ENCODE measurements at places on chromosomes 6 and 20.
A peak's percentile ranks its signal among the peaks of the same experiment; 100 is the strongest.

- DNase-seq = no peak
Observed at GRCh38 chr6:75290136-75290945, 5.7 kb upstream of the TMEM30A start.

- no peak for DNase-seq
Observed at GRCh38 chr6:36735110-36736071, 37.8 kb downstream of the RAB44 start.

GRCh38 chr6:31948753-31949413 lies 3.0 kb downstream of the CFB start:
- DNase-seq = no peak

GRCh38 chr20:11906626-11907480 lies 10.8 kb upstream of the BTBD3 start:
- DNase-seq = peak; percentile 60

DNA sequence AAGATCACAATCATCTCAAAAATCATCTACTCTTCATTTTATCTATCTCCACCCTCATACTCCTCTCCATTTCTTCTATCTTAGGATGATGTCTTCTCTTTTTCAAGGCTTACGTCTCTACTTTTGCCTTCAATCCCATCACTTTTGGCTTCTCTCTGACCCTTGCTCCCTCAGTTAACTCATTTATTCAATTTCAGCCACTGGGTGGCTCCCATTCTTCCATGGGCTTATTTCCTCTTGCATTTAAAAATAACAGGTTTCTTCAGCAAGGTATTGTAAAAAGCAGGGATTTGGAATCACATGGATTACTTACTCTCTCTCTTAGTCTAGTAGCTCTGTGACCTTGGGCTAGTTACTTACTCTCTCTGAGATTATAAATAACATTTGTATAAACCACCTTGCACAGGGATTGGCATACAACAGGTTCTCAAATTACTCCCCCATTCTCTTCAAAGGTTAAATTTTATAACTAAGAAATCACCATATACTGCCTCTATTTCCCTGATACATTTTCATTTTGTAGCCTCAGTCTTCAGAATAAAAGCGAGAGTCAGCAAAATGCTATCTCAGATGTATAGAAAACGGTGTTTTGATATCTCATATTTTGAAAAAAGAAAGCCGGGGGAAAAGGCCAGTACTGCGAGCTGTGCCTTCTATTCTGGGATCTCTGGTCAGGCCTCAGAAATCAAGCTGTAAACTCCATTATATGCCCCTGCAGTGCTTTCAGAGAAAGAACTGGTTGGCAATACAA lies 5.5 kb downstream of the ZSCAN12 start:
- DNase-seq = no peak

DNA sequence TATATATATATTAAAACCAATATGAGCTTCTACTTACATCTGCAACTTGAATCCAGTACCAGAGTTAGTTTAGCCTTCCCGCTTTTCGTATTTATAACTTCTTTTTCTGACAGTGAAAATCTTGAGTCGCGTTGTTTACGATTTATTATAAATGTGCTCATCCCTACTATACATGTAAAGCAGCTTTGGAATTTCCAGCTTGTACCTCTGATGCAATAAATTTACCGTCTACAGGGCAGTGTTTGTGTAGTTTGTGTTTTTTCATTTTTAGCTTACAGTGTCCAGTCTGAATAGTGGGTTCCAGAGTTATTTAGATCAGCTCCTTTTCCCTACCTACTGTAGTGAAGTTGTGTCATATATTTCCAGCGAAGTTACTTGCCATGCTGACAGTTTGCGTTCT lies 66.3 kb downstream of the TIAM2 start:
- DNase-seq = no peak

DNA sequence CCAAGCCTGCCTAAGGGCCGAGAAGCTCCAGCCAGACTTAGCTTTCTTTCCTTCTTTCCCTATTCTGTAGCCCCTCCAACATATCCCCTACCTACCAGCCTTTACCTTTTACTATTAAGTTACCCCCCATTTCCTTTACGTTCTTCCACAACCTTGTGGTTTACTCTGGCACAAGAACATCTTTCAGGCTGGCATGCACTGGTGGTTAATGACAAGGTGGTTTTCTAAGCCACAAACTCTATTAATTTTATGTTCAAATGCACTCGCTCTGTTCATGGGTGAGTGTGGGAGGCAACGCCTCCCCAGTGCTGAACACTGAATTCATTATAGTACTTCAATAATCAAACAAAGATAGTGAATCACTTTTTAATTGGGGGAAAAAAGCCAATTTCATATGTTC lies 64.4 kb downstream of the TRERF1 start:
- no peak for DNase-seq

GRCh38 chr20:7980332-7981046 lies 39.1 kb downstream of the TMX4 start:
- peak; percentile 52 for DNase-seq

DNA sequence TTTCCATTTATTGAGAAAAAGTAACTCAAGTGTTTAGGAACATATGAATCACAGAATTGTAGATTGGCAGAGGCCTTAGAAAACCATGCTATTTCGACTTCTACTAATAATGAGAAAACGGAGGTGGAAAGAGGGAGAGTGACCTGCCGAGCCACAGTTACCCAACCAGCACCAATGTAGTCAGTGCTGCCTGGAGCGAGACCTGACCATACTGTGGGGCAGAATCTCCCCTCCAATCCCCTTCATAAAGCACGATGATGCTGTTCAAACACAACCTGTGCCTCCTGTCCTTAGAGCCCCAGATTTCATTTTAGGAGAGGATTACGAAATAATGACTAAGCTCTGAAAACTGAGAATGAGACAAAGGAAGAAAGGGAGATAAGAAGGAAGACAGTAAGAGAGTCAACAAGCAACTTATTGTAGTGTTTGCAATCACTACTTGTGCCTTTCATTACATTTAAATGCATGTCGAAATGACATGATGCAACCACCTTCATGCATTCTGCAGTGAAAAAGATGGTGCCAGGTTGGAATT lies 70.6 kb downstream of the ATXN1 start:
- DNase-seq = no peak

DNA sequence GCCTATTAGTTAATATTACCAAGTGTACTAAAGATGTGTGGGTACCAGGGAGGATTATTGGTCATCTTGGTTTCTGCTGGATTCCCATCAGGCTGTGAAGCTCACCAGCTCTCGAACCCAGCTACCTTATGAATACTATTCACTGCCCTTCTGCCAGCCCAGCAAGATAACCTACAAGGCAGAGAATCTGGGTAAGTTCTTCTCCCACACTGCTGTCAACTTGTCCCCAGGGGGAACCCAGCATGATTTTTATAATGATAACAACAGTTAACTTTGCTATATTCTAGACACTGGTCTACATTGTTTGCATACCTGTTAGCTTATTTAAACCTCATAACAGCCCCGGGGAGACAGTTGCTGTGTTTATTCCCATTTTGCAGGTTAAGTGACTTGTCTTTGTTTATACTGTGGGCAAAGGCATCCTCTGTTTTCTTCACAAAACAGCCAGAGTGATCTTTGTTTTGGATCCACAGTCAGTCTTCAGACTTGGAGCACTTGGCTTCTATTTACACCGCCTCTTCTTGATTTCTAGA lies 26.5 kb downstream of the TM9SF4 start:
- DNase-seq = no peak

DNA sequence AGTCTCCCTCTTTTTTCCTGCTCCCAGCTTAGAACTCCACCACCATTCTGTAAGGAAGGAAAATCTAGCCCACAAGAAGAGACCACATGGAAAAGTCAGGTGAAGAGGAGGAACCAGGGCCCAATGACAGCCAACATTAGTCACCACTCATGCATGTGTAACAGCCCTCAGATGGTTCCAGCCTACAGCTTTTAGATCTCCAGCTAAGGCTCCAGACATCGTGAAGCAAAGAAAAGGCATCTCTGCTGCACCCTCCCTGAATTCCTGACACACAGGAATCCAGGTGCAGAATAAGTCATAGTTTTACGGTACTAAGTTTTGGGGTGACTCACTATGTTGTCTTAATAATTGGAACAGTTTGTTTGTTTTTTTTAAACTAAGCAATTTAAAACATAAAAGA lies 25.5 kb downstream of the DCDC2 start:
- DNase-seq = no peak

GRCh38 chr6:109867009-109867969 lies 110.8 kb upstream of the GPR6 start:
- no peak for DNase-seq

- DNase-seq = no peak
Observed at GRCh38 chr20:41664584-41664983, 46.4 kb upstream of the CHD6 start.

DNA sequence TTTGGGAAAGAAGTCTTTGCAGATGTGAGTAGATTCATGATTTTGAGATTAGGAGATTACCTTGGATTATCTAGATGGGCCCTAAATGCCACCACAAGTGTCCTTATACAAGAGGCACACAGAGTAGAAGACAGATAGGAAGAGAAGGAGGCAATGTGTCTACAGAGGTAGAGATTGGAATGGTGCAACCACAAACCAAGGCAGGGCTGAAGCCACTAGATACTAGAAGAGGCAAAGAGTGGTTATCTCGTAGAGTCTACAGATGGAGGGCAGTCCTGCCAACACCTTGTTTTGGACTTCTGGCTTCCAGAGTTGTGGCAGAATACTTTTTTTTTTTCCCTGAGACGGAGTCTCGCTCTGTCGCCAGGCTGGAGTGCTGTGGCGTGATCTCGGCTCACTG lies 138.3 kb upstream of the AKIRIN2 start:
- no peak for DNase-seq

GRCh38 chr6:40353197-40353966 lies 233.8 kb downstream of the LRFN2 start:
- no peak for DNase-seq

DNA sequence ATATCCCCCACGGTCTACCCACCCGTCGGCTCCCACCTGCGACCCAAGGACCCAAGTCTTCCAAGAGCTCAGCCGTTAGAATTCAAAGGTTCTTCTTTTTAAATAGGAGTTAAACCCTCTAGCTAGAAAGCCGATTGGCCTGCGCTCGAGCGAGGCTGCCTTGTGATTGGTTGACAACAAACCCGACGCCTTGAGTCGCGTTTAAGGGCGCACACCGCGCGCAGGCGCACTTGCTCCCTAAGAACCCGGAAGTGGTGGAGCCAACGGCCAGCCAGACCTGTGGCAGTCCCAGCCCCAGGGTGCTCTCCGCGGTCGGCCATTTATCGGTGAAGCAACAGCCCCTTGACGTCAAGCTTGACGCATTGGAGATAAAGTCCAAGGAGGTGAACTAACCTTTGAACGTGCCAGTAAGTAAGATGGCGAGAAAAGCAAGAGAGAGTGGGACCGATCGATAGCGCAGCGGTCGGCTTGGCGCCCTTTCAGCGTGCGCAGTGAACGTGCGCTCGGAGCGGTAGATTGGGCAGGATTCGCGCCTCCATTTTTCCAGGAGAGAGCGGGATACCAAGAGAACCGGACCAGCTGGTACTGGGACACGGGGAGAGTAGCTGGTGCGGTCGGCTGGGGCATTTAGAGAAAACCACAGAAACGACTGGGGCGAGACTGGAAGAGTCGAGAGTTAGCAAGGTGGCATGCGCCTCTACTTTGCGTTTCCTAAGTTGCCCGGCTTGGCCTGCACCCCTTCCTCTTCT lies at the start of the genes AURKA and CSTF1:
TSS of gene AURKA (minus strand) at position 84 of the 749 bp plus-strand sequence. CDS start 4,018 bp downstream, outside the sequence.
TSS of gene CSTF1 (plus strand) at position 514 of the 749 bp plus-strand sequence. CDS start 2,908 bp downstream, outside the sequence.
- peak; percentile 97 for DNase-seq

GRCh38 chr6:31586599-31587281 lies 663 bp downstream of the LST1 start:
- DNase-seq = no peak

DNA sequence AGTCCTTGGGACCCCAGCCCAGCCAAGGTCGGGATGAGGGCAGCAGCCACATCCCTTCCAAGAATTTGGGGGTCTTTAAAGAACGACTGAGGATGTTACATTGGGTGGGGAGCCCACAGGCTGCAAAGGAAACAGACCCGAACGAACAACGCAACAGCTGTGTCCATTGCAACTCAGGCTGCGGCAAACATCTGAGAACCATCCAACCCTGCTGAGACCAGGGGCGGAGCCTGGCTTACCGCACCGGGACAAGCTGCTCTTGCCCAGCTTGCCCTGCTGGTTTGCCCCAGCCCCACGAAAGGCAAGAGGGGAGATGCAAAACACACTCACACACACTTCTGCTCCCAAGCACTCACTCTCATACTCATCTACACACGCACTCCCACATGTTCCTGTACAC lies 21.5 kb upstream of the TAF4 start:
- DNase-seq = no peak

GRCh38 chr20:8718279-8718678 lies 350.6 kb upstream of the PLCB4 start:
- no peak for DNase-seq

GRCh38 chr6:43997345-43997677 lies 129.9 kb downstream of the MRPL14 start:
- DNase-seq = no peak

- no peak for DNase-seq
Observed at GRCh38 chr6:100673641-100674040, 207.5 kb downstream of the ASCC3 start.

- no peak for DNase-seq
Observed at GRCh38 chr20:15012566-15012965, 675.2 kb upstream of the FLRT3 start.

GRCh38 chr6:1238040-1238439 lies 73.9 kb upstream of the FOXQ1 start:
- no peak for DNase-seq

DNA sequence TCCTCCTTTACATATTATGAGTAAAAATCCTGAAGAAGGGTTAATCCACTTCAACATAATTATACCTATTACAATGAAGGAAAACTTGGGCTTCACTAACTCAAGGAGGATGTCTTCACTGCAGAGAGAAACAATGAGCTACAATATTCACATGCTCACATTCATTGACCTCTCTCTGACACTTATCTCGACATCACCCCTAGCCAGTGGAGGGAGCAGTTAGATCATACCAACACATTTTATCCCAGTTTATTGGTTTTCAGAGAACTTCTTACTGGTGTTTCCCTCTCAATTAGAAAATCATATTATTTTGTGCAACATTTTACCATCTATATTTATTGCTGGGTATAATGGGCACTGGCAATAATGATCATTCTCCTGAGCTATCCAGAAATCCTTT lies 646.5 kb downstream of the TENT5A start:
- no peak for DNase-seq

GRCh38 chr6:107864226-107865127 lies 40.4 kb upstream of the SCML4 start:
- DNase-seq = no peak

- DNase-seq = no peak
Observed at GRCh38 chr6:20334962-20335361, 66.7 kb upstream of the E2F3 start.
